Activated CD4-positive, alpha-beta T cell treated with anti-CD3 and anti-CD28 coated beads, Interleukin-2, amount 50 U/mL, for 24 hours (primary cell): ENCODE measurements at places on chromosomes 5 and 9.
A peak's percentile ranks its signal among the peaks of the same experiment; 100 is the strongest.

- DNase-seq: no peak
These were observed 62.3 kb upstream of the CDH18 start for GRCh38 chr5:20050262-20050661.

GRCh38 chr9:257957-258356, 43.3 kb downstream of the DOCK8 start:
- DNase-seq: no peak

- no peak for DNase-seq
These were observed 2.7 kb upstream of the ADAM19 start for GRCh38 chr5:157578079-157578780.

DNA sequence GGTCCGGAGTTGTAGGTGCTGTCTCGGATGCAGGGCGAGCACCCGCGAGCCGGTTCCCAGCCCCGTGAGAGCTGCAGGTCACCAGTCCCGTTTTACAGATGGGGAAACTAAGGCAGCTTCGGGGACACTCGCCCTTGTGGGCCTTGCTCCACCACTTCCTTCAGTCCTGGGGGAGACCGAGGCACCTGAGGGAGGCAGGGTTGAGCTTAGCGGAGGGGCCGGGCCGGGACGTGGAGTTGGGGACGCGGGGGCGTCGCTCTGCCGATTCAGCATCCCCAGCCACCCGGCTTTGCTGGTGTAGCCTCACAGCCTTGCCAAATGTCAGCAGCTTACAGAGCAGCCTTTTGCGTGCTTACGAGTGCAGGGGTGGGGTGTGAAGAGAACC, 530 bp downstream of the BBLN start:
- DNase-seq: peak; percentile 44

DNA sequence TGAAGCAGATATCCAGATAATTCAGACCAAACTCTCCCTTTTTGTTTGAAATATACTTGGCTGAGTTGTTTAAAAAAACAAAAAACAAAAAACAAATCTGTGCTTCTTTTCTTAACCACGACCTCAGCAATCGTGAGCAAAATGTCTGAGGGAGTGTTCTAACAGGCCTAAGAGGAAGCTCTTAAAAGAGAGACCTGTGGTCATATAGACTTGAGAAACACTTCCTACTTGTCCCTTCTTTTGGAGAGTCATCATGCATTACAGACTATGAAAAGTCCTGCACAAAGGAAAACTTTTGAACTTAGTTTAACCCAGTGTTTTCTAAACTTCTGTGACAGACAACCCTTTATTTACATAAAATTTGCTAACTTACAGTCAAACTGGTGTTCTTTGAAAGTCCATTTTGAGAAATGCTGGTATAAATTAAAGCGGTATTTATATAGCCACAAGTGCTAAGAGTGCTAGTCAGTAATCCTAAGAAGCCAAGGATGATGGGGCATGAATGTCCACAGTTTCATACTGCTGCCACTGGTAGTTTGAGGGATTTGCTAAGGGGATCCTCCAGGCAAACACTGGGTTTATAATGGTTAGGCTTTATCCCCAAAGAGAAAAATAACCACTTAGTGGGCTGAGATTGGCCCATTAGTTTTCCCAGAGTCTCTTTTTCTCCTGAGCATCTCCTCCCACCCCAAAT, 199.8 kb downstream of the LRRC70 start:
- DNase-seq: no peak

DNA sequence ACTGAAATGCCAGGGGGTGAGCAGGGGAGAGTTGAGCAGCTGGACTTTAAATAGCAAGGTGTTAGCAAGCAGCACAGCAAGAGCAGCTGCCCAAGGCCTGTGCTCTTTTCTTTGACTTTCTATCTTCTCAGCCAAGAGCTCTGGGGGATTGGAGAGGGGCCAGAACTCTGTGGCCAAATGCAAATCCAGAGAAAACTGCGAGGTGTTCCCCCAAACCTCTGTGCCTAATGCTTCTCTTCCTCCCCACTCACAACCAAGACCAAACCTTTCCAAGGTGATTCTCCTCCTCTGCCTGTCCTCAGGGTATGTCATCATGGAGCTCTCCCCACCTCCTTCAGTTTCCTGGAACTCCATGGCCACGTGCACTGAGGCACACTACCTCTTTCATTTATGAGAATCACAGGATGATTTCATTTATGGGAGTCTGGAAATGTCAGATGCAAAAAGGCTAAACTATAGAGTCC, 118.7 kb upstream of the WWC1 start:
- no peak for DNase-seq

DNA sequence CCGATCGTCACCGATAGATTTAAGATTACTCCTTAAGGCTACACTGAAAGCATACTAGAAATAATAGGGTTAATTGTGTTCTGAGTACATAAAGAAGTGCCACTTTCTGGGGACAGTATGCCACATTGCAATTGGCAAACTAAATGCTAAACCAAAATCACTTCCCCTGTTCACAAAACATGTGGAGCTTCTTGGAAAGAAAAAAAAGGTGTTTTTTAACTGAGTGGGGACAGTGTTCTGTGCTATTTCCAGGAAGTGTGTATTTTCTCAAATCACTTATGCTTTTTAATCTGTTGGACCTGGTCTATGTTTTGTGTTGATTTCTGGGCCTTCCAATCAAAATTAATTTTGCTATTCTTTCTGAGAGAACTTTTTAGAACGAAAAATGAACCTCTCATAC, 149.3 kb upstream of the MPDZ start:
- no peak for DNase-seq

DNA sequence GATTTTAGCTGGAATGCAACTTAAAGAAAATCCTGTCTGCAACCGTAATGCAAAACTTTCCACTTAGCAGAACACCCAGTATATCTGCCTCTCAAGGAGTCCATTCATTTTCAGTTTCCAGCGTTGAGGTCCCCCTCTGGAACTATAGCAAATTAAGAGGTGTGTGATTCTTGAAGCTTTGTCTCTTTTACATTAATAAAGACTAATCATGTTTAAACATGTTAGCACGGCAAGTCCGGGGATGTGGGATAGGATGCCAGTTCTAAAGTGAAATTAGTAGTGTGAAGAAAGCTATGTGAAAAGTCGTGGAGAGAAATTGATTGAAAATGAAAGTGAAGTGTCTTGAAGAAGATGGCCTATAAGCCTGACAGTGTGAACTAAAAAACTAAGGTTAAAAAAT, 429.1 kb downstream of the NR2F1-AS1 start:
- DNase-seq: no peak

DNA sequence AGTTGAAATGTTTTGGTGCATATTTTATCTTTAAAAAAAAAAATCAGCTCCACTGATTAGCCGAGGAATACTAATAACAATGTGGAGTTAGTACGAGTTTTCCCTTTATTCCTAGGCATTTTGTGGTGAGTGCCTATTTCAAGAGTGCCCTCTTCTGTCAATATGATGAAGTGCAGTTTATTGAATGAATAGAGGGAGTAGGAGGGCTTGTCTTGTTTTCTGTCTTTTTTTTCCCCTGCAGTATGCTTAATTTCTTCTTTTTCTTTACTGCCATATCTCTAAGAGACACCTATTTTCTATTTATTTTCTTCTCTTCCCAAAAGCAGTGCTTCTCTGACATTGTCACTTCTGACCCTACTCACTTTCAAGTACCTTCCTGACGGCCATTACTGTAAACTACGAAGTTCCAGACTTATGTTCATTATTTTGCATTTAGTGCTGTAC, 169.6 kb upstream of the PITX1 start:
- DNase-seq: no peak

- no peak for DNase-seq
These were observed 14.7 kb upstream of the RECK start for GRCh38 chr9:36021968-36022367.

DNA sequence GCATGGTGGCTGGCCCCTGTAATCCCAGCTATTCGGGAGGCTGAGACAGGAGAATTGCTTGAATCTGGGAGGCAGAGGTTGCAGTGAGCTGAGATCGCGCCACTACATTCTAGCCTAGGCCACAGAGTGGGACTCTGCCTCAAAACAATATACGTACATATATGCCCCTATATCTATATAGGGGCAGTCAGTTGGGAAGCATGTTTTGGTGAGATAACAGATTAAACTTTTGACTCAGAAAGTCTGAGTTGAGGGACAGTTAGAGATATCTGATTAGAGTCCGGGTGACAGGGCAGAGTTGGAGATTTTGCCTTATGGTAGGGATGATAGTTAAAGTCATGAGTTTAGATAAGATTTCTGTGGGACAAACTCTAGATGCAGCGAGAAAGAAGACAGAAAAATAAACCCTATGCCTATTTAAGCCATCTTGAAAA, 71.8 kb upstream of the ALDH1A1 start:
- no peak for DNase-seq

DNA sequence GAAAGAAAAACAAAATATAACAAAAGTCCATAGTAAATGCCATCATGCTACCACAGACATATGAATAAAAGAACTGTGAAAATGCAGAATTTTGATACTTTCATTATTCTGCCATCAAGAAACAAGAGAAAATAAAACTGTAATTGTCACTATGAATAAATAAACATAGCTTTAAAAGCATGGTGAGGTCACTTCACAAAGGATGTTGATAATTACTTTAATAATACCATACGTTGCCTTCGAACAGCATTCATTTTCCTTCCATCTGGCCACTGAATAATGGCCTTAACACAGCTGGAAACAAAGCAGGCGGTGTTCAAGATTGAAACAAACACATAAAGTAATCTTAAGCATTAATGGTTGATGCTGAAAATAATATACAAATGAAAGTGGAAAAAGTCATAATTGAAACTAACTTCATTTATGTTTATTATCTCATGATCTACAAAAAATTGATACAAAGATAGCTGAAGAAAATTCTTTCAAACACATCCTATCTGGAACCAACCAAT, 102.0 kb downstream of the AGTPBP1 start:
- no peak for DNase-seq

DNA sequence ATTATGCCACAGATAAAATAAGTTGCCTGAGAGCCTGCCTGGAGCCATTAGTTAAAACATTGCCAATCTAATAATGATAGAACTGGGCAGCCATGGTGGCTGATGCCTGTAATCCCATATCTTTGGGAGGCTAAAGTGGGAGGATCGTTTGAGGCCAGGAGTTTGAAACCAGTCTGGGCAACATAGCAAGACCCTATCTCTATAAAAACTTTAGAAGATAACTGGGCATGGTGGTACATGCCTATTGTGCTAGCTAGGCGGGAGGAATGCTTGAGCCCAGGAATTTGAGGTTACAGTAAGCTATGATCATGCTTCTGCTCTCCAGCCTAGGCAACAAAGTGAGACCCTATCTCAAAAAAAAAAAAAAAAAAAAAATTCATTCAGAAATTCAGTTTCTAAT, 52.6 kb downstream of the RAI14 start:
- DNase-seq: no peak

- DNase-seq: no peak
These were observed 16.2 kb downstream of the PGGT1B start for GRCh38 chr5:115246361-115246991.

GRCh38 chr5:535846-536698, 11.8 kb upstream of the SLC9A3 start:
- no peak for DNase-seq

GRCh38 chr5:176611435-176611834, 1.5 kb upstream of the GPRIN1 start:
- no peak for DNase-seq

GRCh38 chr9:73805853-73806458, 654.3 kb downstream of the ANXA1 start:
- DNase-seq: no peak

DNA sequence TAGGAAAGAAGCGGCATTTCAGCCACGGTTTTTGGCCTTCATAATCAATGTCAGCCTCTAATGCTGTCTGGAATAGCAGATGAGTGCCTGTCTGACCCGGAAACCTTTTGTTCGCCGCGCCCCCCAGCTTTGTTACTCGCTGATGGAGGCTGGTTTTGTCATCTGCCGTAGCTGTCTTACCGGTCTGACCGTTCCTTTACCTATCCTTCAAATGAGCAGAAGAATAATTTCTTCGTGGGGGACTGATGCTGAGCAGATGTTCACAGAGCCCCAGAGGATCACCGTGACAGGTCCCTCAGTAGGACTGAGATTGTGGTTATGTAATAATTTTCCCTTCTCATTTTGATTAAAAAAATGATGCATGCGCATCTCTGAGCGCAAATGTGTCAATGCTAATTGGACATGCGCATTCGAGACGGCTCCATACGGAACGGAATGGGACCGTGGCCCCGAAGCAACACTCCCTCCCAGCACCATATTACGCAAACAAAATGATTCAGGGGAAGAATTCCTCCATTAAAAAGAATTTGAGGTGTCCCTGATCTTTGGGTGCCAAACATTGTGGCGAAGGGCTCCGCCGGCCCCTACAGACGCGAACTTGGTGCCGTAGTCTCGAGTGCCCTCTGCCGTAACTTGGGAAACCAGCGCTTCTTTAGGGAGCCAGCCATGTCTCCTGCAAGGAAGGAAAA, 27.6 kb downstream of the TLX3 start:
- DNase-seq: no peak

DNA sequence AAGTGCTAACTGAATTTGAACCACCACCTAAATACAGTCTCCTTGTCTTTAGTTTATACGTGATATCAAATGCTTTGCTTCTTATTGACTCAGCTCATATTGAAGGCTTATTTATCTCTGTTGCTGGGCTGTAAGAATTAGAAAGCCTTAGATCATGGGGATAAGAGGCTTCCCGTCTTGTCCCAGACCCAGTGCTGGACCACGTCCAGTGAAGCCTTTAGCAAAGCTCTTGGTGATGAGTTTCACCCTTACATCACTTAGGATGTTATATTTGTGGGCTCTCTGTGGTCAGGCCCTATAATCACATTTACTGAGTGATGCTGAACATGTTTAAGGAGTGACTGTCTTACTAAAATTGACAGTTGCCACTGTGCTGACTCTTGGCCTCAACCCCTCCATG, 11.2 kb downstream of the FAM240B start:
- no peak for DNase-seq

- peak; percentile 87 for DNase-seq
These were observed 5.9 kb upstream of the EGR1 start for GRCh38 chr5:138459311-138459933.

GRCh38 chr9:99822109-99822805, 572 bp downstream of the NR4A3 start:
- no peak for DNase-seq

DNA sequence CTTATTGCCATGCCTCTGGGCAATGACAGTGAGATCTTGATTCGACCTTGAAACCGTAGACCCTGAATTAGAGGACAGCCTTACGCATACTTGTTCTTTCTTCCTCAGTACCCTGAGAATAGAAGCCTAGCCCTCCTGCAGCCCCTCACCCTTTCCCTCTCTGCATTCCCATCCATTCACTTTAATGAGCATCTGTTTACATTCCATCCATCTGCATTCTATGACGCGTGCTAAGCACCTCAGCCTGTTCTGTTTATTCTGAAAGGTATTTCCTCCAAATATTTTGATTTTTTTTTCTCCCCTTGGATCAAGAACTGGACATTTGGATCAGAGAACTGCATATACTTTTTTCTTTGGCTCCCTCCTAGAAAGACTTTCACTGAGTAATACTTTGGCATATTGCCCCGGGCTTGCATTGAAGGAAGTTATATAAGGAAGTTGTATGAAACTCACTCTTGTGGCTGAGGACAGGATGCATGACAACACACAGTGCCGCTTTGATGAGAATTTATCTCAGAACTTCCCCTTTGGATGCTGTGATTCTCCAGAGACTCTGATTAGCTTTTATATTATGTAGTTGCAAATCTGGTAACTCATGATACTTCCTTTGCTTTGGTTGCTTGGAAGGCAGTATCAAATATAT, 15.7 kb downstream of the TMEM8B start:
- DNase-seq: no peak
